Right cardiac atrium (tissue), 5 donors: ENCODE measurements at places on chromosomes 16 and 17. TPM values are rescaled to one million over a fixed set of nuclear protein-coding genes. Genes with fewer than 3 reads are reported as not detected.

DNA sequence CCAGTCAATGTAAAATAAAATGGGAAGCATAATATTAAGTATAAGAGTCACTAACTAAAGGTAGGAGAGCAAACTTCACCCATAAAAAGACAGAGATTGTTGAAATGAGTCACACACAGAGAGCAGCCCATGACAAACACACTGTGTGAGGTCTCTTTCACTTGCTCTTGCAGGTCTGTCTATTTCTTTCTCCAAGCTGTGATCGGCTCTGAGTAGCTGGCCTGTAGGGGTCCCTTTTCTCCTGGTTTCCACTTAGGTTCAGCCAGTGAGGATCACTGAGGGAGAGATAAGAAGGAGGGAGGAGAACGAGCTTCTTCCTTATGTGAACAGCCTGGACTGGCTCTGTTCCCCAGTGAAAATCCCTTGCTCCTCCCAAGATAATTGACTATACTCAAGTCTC lies 133.7 kb upstream of the HS3ST3A1 start:
- no peak for DNase-seq

GRCh38 chr17:17978481-17979424 lies 6.1 kb downstream of the DRC3 start:
- no peak for DNase-seq

DNA sequence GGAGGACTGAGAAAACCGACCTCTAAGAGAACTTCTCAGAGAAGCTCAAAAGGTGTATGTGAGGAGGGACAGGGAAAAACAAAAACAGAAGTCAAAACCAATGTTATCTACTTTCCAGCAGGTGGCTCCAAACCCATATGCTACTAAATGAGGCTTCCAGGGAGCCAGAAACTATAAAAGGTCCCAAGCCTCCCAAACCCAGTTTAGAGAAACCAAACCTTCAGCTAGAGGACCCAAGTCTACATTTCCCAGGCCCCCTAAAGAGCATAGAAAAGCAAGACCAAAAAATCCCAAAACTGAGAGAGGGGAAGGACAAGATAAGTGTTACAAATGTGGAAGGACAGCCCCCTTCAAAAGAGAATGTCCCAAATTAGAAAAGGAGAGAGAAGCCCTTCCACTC lies 3.7 kb downstream of the HPR start:
- no peak for DNase-seq

The ADAT1 gene
- 27.2 TPM for total RNA-seq

GRCh38 chr17:71396711-71397110 lies 724.1 kb upstream of the SOX9 start:
- DNase-seq = no peak

DNA sequence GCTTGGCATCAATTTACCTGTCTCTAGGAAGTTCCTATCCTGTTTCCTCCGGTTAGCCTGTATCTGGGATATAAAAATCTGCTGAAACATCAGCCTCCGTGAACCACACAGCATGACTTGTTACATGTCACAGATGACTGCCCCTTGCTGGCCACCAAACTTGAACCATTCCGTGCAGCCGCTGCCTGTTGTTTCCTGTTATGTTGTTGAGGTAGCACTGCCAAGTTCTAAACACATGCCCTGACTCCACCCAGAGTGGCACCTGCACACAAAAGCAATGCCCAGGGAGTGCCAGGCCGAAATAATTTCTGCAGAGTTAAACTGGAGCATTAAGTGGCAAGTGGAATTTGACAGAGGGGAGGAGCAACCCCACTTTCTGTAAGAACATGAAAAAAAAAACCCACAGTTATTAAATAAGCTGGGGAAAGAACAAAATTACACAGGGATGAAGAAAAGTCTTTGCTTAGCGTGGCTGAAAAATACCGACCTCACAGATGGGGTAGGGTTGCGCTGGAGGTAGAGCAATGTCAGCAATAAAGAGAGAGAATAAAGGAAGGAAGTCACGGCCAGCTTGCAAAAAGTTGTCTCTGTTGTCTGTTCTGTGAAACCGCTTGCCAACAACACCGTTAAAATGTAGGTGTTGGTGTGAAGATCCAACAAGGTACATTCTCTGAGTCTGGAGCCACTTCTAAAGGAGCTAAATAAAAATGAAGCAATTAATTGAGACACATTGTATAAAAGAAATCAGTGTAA lies 174.6 kb upstream of the CDH13 start:
- DNase-seq = no peak
